ENCODE measurements at places on chromosomes 16 and 17.
A peak's percentile ranks its signal among the peaks of the same experiment; 100 is the strongest.

DNA sequence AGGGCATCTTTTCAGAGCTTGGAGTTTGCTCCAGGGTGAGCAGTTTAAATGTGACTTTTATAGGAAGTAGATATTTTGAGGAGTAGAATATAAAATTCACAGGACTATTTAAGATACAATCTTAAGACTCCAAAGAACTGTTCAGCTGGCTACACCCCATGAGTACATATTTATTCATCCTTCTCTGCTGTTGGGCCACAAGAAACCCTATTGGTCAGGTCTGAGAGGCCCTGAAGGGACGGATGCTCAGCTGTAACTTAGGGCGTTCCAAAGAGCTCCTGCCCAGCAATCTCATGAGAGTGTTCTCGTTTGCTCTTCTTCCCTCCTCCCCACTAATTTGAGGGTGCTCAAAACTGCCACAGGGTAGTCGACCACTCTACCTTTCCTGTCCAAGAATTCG, 7.3 kb downstream of the ST6GALNAC2 start:
- H3K36me3 ChIP-seq, result no peaks in the 10 kb centered on the region
- no peak overlapping the region for H3K4me3 ChIP-seq
- peaks cover 7% of the 10 kb centered on the region for H3K4me1 ChIP-seq

GRCh38 chr17:45315648-45316433, 979 bp downstream of the MAP3K14 start:
- peak; percentile 38 for DNase-seq
- H3K4me3 ChIP-seq, result peak overlapping the region; percentile 79
- no peaks in the 10 kb centered on the region for H3K27me3 ChIP-seq
- peaks cover 38% of the 10 kb centered on the region for H3K36me3 ChIP-seq
- peak overlapping the region; percentile 96 for H3K27ac ChIP-seq
- H3K4me1 ChIP-seq, result peaks cover 81% of the 10 kb centered on the region

GRCh38 chr17:82648742-82649331, 593 bp upstream of the WDR45B start:
- peak; percentile 72 for DNase-seq
- H3K4me3 ChIP-seq, result peak overlapping the region; percentile 60
- peaks cover 13% of the 10 kb centered on the region for H3K36me3 ChIP-seq

DNA sequence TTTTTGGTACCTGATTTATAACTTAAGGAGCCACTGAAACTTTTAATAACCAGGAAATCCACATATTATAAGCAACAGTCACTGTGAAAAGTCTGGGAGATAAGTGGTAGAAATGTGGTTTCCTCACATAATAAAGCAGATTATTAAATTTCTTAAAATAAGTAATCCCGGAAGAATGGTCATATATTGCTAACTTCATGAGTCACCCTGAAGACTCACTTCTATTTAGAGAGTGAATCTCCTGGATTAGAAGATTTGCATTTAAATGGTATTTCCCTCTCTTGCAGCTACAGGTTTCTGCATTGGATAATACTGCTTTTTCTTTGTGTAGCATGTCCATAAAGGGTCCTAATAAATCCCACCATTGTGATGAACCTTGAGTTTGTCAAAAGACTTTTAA, 1286.8 kb upstream of the CDH8 start:
- no peaks in the 10 kb centered on the region for H3K27me3 ChIP-seq
- no peak overlapping the region for H3K4me3 ChIP-seq
- no peak for DNase-seq
- no peak overlapping the region for H3K27ac ChIP-seq
- no peaks in the 10 kb centered on the region for H3K4me1 ChIP-seq

GRCh38 chr17:9817086-9817485, 4.8 kb downstream of the GSG1L2 start:
- H3K36me3 ChIP-seq, result no peaks in the 10 kb centered on the region
- H3K27ac ChIP-seq, result no peak overlapping the region
- H3K27me3 ChIP-seq, result peaks cover 3% of the 10 kb centered on the region
- H3K4me3 ChIP-seq, result no peak overlapping the region
- H3K4me1 ChIP-seq, result no peaks in the 10 kb centered on the region

DNA sequence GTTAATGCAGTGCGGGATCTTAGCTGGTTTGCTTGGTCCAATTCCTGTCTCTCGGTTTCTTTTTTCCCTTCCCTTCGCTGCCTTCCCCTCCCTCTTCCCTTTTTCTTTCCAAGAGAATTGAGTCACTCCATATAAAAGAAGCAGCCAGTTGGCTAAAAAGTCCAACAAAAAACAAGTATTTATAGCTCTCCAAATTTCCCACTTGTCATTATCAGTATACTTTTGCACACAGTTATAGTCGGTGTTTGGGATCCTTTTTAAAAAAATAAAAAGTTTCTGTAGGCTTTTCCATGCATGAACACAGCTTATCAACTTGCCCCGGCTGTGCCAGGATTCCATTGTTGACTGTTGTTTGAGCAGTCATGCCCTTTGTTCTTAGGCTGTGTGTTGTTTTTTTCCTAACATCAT, 24.9 kb downstream of the HMOX2 start:
- H3K27me3 ChIP-seq, result no peaks in the 10 kb centered on the region
- peaks cover 75% of the 10 kb centered on the region for H3K4me1 ChIP-seq
- no peak overlapping the region for H3K27ac ChIP-seq
- H3K4me3 ChIP-seq, result no peak overlapping the region
- no peak for DNase-seq

DNA sequence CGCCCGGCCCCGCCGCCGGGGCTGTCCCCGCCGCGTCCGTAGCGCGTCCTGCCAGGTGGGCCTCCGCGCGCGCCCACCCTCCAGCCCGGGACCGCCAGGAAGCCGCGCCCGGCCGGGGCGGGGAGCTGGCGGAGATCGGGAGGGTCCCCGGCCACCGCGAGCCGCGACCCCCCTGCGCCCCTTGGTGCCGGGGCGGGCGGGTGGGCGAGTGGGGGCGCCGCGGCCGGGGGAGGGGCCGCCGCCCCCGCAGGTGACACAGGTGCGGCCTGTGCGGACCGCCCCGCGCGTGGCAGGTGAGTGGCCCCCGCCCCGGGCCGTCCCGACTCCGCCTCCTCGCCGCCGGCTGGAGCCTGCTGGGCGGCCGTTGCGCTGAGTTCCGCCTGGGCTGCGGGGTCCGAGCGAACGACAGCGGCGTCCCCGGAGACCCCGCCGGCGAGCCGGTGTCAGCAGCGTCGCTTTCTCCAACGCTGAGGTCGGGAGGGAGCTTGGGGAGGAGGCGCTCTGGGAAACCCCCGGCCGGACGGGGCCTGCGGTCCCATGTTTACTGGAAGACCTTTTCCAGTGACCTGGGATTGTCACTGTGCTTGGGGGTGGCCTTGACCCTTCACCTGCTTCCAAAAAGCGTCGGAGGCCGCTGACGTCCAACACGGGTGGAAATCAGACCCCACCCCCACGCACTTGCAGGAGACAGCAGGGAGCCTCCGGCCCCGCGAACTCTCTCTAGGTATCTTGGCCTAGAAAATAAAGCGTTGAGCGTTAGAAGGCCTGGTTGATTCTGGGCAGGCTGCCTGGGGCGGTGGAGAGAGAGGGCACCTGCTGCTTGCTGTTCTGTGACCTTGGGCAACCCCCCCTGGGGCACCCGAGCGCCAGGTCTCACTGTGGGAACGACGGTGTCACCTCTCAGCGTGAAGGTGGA, 542 bp downstream of the KLHL36 start:
- peak overlapping the region; percentile 64 for H3K27ac ChIP-seq
- peak overlapping the region; percentile 78 for H3K4me3 ChIP-seq
- H3K36me3 ChIP-seq, result peaks cover 41% of the 10 kb centered on the region
- DNase-seq, result peak; percentile 62
- H3K27me3 ChIP-seq, result peaks cover 46% of the 10 kb centered on the region

- H3K4me3 ChIP-seq, result peak overlapping the region; percentile 5
- H3K4me1 ChIP-seq, result peaks cover 51% of the 10 kb centered on the region
- peaks cover 29% of the 10 kb centered on the region for H3K27me3 ChIP-seq
- DNase-seq, result peak; percentile 57
Observed at GRCh38 chr17:33964344-33964979, 290.6 kb upstream of the CCL2 start.

- H3K36me3 ChIP-seq, result no peaks in the 10 kb centered on the region
- no peak overlapping the region for H3K27ac ChIP-seq
- peak; percentile 43 for DNase-seq
- H3K4me3 ChIP-seq, result peak overlapping the region; percentile 63
Observed at GRCh38 chr17:2024572-2025219, 438 bp downstream of the RTN4RL1 start.

DNA sequence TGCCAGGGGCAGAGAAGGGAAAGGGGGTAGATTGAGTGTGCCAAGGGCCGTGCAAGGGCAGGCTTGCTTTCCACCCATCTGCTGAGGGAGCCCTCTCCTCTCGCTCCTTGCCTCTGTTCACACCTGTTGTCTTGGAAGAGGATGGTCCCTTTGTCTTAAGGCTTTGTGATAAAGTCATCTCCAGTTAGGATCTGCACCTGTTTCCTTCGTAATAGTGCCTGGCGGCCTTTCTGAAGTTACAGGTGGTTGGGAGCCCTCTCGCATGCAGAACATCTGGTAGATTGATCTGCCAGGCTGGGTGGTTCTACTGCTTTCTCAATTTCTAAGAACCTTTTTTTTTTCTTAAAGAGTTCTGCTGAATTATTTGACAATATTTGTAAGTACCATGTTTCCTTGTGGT, 16.3 kb downstream of the UBFD1 start:
- DNase-seq, result no peak
- H3K27me3 ChIP-seq, result no peaks in the 10 kb centered on the region
- peaks cover 21% of the 10 kb centered on the region for H3K36me3 ChIP-seq
- H3K27ac ChIP-seq, result no peak overlapping the region
- no peaks in the 10 kb centered on the region for H3K4me1 ChIP-seq

- H3K27ac ChIP-seq, result no peak overlapping the region
- peaks cover 31% of the 10 kb centered on the region for H3K27me3 ChIP-seq
- no peak for DNase-seq
- no peaks in the 10 kb centered on the region for H3K4me1 ChIP-seq
- H3K4me3 ChIP-seq, result no peak overlapping the region
Observed at GRCh38 chr16:74736531-74737157, 36.0 kb upstream of the MLKL start.

- H3K27ac ChIP-seq, result no peak overlapping the region
- H3K27me3 ChIP-seq, result peaks cover 32% of the 10 kb centered on the region
- no peak overlapping the region for H3K4me3 ChIP-seq
- no peaks in the 10 kb centered on the region for H3K36me3 ChIP-seq
Observed at GRCh38 chr17:75591722-75592302, 4.2 kb downstream of the MYO15B start.

- no peaks in the 10 kb centered on the region for H3K27me3 ChIP-seq
- H3K27ac ChIP-seq, result no peak overlapping the region
- H3K4me1 ChIP-seq, result no peaks in the 10 kb centered on the region
- DNase-seq, result no peak
Observed at GRCh38 chr17:22692066-22692805, 999.9 kb downstream of the KCNJ18 start.

DNA sequence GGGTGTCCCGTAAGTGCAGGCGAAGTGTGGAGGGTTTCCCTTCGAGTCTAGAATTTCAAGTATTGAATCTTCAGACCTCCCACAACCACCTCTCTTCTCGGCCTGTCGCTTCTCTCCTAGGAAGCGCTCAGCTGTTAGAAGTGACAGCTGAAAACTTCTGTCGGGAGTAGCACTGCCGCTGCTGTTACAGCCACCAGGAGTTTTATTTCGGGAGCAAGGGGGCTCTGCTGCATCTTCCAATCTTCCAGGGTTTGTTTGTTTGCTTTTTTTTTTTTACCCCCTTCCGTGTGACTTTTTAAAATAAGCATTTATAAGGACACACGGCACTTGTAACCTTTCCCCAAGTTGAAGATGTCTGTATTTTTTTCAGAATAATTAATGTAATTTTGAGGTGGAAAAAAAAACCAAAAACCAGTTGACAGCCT, 767 bp downstream of the RPS6KB1 start:
- H3K4me3 ChIP-seq, result peak overlapping the region; percentile 99
- peaks cover 19% of the 10 kb centered on the region for H3K36me3 ChIP-seq
- no peak for DNase-seq
- peaks cover 54% of the 10 kb centered on the region for H3K4me1 ChIP-seq

- no peaks in the 10 kb centered on the region for H3K4me1 ChIP-seq
- H3K36me3 ChIP-seq, result no peaks in the 10 kb centered on the region
- no peak for DNase-seq
- peaks cover 58% of the 10 kb centered on the region for H3K27me3 ChIP-seq
- H3K27ac ChIP-seq, result no peak overlapping the region
Observed at GRCh38 chr17:17467720-17468119, 9.1 kb upstream of the MED9 start.

- DNase-seq, result no peak
- H3K4me3 ChIP-seq, result no peak overlapping the region
- no peaks in the 10 kb centered on the region for H3K27me3 ChIP-seq
- H3K4me1 ChIP-seq, result peaks cover 7% of the 10 kb centered on the region
- H3K27ac ChIP-seq, result no peak overlapping the region
Observed at GRCh38 chr16:8845699-8846298, 23.0 kb downstream of the CARHSP1 start.

DNA sequence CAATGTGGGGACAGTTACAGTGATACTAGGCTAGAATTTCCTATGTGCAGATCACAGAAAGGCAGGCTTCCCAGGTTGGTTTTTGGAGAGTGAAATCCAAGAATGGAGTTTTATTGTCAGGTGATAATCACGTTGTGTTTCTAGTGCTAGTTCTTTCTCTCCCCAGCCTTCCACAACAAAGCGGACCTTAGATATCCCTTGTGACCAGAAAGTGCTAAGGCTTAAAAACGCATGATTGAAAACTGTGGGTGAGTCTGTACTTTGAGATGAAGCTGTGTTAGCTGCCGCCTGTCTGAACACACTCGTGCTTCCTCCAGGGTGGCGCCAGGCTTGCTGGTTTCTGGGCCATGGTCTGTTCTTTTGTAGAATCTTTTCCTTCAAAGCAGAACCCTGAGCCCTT, 52.1 kb downstream of the BANP start:
- H3K4me1 ChIP-seq, result no peaks in the 10 kb centered on the region
- H3K27me3 ChIP-seq, result no peaks in the 10 kb centered on the region
- no peak overlapping the region for H3K4me3 ChIP-seq
- no peak overlapping the region for H3K27ac ChIP-seq
- H3K36me3 ChIP-seq, result peaks cover 36% of the 10 kb centered on the region
- DNase-seq, result no peak

- peak; percentile 76 for DNase-seq
- H3K4me1 ChIP-seq, result no peaks in the 10 kb centered on the region
- H3K4me3 ChIP-seq, result no peak overlapping the region
- peaks cover 17% of the 10 kb centered on the region for H3K27me3 ChIP-seq
- no peaks in the 10 kb centered on the region for H3K36me3 ChIP-seq
Observed at GRCh38 chr16:57720142-57720575, 15.4 kb upstream of the KATNB1 start.

DNA sequence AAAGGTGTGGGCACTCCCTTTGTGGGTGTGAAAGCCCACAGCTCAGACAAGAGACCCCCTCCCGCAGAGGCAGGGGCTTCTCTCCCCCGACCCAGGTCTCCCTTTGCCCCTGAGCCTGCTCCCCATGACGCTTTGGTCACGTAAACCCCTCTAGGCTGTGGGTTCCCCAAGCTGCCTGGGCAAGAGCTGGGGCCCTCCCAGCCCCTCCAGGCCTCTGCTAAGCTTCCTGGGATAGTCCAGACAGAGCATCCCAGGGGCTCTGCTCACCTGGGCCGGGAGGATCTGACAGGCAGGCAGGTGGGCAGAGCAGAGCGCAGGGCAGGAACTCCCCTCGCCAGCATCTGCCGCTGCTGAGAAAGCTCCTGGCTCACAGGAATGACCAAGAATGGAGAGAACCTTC, 177.3 kb downstream of the BANP start:
- no peaks in the 10 kb centered on the region for H3K27me3 ChIP-seq
- no peak overlapping the region for H3K27ac ChIP-seq
- DNase-seq, result no peak

- H3K4me3 ChIP-seq, result no peak overlapping the region
- no peaks in the 10 kb centered on the region for H3K36me3 ChIP-seq
- no peaks in the 10 kb centered on the region for H3K4me1 ChIP-seq
- no peak for DNase-seq
Observed at GRCh38 chr17:10815319-10815718, 11.4 kb upstream of the TMEM238L start.

GRCh38 chr17:66354981-66355380, 52.6 kb downstream of the PRKCA start:
- H3K27me3 ChIP-seq, result no peaks in the 10 kb centered on the region
- no peak overlapping the region for H3K4me3 ChIP-seq
- peaks cover 52% of the 10 kb centered on the region for H3K4me1 ChIP-seq
- H3K36me3 ChIP-seq, result peaks cover 20% of the 10 kb centered on the region
